Cortex of kidney (tissue), 1 donor: ENCODE measurements at places on chromosomes 2 and 18.

GRCh38 chr18:5506174-5506573 lies 37.6 kb downstream of the EPB41L3 start:
- no peak for DNase-seq

GRCh38 chr2:8303322-8303832 lies 378.5 kb upstream of the ID2 start:
- DNase-seq: no peak

DNA sequence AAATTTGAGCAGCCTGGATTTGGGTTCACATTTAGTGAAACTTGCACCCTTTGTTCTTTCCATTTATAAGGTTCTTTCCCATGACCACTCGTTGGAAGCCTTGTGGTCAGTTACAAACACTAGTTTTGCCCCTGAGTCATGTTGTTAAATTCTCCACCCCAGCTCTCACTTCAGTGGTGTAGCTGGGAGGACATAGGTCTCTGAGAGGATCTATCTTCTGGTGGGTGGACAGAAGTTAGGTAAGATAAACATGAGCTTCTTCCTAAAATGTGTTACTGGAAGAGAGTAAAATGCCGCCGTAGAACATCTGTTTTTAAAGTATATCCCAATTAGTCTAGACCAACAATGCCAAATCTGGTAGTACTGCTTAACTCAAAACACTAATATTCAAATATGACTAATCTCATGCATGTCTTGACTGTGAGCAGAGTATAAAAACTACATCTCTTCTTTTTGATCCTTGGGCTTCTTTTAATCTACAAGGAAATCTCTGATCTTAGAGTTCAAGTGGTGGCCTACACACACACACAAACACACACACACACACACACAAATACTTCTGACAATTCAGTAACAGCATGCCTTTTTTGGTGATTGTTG lies 162.6 kb upstream of the FN1 start:
- DNase-seq: no peak

- no peak for DNase-seq
Observed at GRCh38 chr2:43239981-43240765, 13.8 kb upstream of the ZFP36L2 start.

GRCh38 chr2:167471734-167472133 lies 583.5 kb downstream of the XIRP2 start:
- DNase-seq: no peak

- DNase-seq: no peak
Observed at GRCh38 chr2:190443778-190444481, 35.8 kb downstream of the MFSD6 start.

DNA sequence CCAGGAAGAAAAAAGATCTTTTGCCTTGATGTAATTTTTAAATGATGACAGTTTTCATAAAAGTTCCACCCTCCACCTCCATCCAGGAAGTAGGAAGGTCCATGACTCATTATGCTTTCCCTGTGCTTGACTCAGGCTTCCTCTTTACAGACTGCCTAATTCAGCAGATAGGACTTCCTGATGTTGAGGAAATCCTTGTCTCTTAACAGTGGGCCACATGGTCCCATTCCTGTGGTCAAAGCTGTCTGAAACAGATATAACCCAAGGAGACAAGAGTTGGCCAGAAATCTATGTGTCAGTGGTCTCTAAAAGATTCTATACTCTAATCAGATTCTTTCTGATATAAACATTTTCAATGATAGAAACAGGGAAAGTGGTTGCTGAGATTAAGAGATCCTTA lies 119.1 kb downstream of the BAZ2B start:
- no peak for DNase-seq

GRCh38 chr2:77807531-77808215 lies 285.5 kb upstream of the LRRTM4 start:
- no peak for DNase-seq

- no peak for DNase-seq
Observed at GRCh38 chr2:121479882-121480522, 50.7 kb upstream of the RNU4ATAC start.

DNA sequence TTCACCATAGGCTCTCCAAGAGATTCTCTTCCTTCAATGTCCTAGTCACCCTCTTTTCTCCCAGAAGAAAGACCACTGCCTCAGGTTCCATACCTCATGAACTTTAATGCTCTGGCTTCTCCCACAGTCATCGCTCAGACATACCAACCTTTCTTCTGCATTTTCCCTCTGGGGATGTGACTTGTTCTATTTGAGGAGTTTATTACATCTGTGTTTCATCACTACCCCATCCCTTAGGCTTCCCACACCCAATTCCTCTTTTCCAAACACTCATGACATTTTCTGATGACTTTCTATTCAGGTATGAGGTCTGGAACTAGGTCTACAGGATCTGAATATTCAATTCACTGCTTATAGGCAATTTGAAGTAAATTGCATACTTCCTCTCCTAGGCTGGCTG lies 298.6 kb upstream of the MAP2 start:
- DNase-seq: no peak

- DNase-seq: no peak
Observed at GRCh38 chr2:155830817-155831579, 501.5 kb downstream of the NR4A2 start.

DNA sequence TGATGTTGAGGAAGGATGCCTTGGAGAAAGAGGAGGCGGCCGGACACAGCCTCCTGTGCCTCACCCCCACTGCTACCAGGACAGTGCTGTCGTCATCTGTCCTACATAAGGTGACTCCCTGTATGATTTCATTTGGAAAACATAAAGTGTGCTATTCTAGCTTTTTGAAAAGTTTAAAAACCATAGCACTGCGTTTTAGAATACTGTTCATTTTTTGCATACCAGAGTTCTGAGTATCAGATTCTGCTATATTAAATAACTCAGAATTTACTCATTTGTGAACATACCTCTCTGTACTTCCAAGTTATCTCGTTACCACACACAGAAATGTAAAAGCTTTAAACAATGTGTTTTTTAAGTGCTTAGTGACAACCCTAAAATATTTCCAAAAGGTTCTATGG lies 302.9 kb downstream of the LRRTM1 start:
- no peak for DNase-seq

- DNase-seq: no peak
Observed at GRCh38 chr18:25661831-25662230, 309.9 kb upstream of the ZNF521 start.

DNA sequence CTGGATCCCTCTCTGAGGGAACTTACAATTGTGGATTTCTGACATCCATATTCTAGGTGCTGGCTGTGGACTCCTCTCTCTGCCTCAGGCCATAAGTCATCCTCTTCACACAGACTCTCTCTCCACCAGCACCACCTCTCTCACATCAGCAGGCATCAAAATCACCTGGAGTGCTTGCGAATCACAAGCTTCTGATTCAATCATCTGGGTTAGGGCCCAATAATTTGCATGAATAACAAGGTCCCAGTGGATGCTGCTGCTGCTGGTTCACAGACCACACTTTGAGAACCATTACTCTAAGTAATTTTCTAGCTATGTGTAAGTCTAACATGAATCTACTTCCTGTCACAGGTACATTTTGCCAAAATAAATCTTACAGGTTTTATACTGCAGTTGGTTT lies 214.9 kb downstream of the DSEL start:
- DNase-seq: no peak

GRCh38 chr2:11682590-11682915 lies 12.6 kb upstream of the NTSR2 start:
- DNase-seq: no peak

DNA sequence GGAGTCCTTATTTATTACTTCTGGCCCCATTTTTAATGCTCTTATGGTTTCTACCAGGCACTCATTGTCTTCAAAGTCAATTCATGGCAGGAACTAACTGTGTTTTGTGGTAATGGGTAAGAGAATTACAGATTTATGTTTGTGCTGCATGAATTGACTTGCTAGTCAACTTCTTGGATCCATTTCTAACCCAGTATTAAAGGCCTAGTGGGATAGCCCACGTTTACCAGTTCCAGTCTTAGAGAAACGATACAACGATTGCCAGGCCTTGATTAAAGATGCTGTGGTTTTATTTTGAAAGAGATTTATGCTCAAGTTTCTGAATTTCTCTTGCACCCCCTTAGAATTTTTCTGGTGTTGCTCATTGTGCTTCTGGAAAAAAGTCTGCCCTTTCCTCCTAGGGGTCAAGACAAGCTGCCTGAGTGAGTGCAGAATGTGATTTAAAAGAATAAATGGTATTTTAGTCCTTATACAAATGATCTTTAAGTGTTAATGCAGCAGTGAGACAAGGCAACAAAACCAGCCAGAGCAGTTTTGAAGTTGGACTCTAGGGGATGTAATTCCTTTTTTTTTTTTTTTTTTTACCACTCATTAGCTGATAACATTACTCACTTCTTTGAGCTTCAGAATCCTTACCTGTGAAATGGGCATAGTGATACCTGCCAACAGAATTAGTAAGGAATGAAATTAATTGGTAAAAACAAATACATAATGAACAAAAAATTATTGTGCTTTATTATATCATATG lies 101.5 kb downstream of the ARHGAP15 start:
- no peak for DNase-seq

GRCh38 chr2:169178804-169179390 lies 109.5 kb downstream of the DHRS9 start:
- DNase-seq: no peak

DNA sequence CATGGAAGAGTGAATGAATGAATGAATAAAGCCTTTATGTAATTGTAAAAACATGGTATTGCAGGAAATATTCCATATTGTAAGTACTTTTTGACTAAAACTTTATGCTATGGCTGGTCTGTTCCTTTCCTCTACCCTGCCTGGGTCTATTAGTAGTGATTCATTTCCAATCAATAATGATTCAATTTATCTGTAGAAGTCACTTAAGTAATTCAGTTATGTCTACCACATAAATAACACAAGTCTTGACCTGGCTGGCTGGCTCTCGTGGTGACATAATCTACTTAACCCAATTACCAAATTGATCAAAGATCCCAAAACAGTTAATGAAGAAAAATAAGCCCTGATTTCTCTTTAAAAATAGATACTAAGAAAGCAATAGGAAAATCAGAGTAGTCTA lies 7.8 kb upstream of the ARHGAP28 start:
- no peak for DNase-seq

DNA sequence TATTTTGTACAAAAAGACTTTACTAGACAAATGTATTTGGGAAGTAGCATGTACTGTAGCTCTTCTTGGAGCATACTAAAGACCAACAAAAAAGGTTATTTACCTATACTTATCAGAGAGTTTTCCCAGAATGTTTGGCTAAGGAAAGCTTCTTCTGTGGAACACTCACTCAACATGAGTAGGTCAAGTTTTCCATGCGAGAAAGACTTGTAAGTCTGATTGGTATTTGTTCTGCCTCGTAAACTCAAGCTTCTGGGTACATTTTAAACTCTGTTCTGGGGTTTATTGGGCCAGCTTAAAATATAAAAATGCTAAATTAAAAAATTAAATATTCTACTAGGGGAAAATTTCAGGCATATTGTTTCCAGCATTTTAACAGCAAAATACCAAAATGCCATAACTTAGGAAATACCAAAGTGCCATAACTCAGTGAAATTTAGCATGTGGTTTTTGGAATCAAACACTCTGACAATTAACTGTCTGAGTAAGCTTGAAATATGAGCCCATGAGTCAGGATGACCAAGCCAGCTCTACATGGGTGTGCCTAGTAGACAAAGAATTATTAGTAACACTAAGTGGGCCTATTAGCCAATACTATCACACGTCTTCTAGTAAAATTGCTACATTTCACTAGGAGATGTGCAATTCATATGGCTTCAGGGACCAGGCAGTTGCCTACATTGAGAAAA lies 47.3 kb upstream of the SERPINE2 start:
- no peak for DNase-seq

- DNase-seq: no peak
Observed at GRCh38 chr2:69837533-69837932, 8.1 kb downstream of the GMCL1 start.

DNA sequence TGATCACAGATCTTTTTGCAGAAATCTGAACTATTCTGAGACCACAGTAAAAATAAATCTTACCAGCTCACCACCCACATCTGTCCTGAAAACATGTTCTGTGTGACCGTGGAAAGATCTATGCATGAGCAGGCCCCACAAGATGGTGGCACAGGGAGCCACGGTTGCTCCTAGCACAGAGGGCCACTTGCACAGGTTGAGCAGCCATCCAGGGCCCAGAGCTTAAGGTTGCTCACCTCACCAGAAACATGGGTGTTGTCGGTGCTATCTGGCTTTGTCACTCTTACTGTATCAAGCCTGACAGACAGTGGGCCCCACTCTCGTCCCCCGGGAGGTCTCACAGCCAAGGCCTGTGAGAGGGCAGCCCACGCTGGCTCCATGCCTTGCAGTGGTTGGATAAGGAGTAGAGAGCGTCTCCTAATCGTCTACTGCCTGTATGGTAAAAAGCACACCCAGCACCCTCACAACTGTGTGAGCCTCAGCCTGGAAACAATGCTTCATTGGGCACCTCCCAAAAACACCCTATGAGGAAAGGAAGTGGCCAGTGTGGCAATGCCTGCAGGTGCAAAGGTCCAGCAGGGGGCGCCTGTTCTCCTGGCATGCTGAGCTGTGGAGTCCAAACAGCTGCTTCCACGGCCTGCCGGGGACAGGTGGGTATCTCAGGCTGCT lies 19.6 kb downstream of the TUBB6 start:
- DNase-seq: no peak

DNA sequence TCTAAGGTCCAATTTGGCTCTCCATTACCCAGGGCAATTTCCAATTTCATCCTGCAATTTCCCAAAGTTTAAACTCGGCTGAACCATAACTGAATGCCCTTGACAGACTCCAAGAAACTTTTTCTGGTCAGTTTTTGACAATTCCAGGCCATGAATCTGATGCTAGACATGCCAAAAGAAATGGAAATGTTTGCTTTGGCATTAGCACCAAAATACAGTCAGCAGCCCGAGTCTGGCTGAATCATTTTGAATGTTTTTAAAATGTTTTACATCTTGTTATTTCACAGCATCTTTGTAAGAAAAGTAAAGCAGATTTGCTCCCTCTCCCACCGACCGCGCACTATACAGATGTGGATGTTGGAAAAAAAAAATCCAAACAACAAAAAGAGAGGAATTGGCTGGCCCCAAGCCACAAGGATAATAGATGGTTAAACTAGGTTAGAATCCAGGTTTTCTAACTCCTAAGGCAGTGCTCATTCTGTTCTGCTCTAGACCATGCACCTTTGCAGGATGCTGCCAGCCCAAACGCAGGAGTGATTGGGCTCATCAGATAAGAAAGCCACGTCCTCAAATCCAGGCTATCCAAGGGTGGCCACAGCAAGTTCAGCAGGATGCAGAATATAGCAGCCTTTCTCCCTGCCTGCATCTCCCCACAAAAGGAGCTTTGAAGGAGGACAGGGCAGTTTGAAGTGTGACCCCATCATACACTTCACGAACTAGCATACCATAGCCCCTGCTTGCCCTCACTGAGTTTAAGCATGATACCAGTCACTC lies 167.5 kb downstream of the ALK start:
- DNase-seq: no peak

DNA sequence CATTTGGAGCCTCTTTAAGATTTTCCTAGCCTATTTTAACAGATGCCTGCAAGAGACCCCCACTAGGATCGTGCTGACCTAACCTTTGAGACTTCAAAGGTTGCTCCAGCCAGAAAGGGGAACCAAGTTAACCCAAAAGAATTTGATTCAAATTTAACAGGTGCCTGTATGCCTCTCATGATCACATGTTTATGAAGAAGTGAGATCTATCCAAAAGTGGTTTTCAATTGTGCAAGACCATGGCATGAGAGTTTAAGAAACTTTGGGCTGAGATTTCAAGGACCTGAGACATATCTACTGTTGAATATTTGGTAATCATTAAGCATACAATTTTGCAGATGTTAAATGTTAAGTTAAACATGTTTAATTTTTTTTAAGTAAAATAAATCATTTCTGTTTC lies 1.3 kb upstream of the RSAD2 start:
- no peak for DNase-seq
